ENCODE measurements at places on chromosomes 1 and 21. TPM values are rescaled to one million over a fixed set of nuclear protein-coding genes. Genes with fewer than 3 reads are reported as not detected.

Gene OR2L5
- total RNA-seq: not detected

Gene PRAMEF11
- not detected for total RNA-seq

DNA sequence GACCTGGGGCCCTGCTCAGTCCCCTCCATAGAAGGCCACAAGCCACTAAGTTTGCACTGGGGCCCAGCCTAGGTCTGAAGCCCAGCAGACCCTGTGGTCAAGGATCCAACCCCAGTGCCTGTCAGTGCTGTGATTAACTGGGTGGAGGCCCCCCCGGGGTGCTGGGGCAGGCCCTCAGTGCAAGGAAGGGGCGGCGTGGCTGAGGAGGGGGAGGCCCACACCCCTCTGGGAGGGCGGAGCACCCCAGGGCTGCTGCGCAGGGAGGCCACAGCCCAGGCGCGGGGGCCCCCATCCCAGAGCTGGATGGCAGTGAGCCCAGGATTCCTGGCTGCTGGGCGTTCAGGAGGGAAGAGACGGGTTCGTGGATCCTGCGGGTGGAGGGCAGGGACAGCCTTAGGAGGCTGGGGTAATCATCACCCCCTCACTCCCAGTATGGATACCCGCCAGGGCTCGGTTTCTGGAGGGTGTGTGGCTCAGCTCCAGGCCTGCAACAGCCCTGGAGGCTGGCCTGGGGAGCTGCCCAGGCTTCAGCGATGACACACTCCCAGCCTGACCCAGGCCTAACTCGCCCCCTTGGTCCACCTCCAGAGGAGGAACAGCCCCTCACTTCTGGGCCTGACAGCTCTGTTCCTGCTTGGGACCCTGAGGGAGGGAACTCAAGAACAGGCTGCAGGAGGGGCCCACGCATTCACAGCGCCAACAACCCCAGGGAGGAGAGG, 890 bp downstream of the GJC2 start:
- DNase-seq: peak; percentile 96
- no peaks in the 10 kb centered on the region for H3K36me3 ChIP-seq
- H3K27ac ChIP-seq: peak overlapping the region; percentile 71
- H3K27me3 ChIP-seq: no peaks in the 10 kb centered on the region

Gene MAEL
- not detected for total RNA-seq

GRCh38 chr1:116426401-116426800, 53.4 kb downstream of the ATP1A1 start:
- H3K36me3 ChIP-seq: no peaks in the 10 kb centered on the region
- DNase-seq: no peak
- H3K27me3 ChIP-seq: no peaks in the 10 kb centered on the region
- no peaks in the 10 kb centered on the region for H3K4me1 ChIP-seq

Gene LRRC53
- not detected for total RNA-seq

- DNase-seq: no peak
- no peaks in the 10 kb centered on the region for H3K4me1 ChIP-seq
- no peak overlapping the region for H3K27ac ChIP-seq
- H3K4me3 ChIP-seq: no peak overlapping the region
- H3K36me3 ChIP-seq: no peaks in the 10 kb centered on the region
- H3K27me3 ChIP-seq: no peaks in the 10 kb centered on the region
Observed at GRCh38 chr21:29697555-29698193, 242.1 kb downstream of the GRIK1 start.

Gene ARHGAP30
- total RNA-seq: 49.5 TPM

GRCh38 chr1:106768077-106768476, 288.4 kb upstream of the PRMT6 start:
- H3K4me1 ChIP-seq: no peaks in the 10 kb centered on the region
- no peak overlapping the region for H3K27ac ChIP-seq
- DNase-seq: no peak
- no peaks in the 10 kb centered on the region for H3K27me3 ChIP-seq
- no peaks in the 10 kb centered on the region for H3K36me3 ChIP-seq

DNA sequence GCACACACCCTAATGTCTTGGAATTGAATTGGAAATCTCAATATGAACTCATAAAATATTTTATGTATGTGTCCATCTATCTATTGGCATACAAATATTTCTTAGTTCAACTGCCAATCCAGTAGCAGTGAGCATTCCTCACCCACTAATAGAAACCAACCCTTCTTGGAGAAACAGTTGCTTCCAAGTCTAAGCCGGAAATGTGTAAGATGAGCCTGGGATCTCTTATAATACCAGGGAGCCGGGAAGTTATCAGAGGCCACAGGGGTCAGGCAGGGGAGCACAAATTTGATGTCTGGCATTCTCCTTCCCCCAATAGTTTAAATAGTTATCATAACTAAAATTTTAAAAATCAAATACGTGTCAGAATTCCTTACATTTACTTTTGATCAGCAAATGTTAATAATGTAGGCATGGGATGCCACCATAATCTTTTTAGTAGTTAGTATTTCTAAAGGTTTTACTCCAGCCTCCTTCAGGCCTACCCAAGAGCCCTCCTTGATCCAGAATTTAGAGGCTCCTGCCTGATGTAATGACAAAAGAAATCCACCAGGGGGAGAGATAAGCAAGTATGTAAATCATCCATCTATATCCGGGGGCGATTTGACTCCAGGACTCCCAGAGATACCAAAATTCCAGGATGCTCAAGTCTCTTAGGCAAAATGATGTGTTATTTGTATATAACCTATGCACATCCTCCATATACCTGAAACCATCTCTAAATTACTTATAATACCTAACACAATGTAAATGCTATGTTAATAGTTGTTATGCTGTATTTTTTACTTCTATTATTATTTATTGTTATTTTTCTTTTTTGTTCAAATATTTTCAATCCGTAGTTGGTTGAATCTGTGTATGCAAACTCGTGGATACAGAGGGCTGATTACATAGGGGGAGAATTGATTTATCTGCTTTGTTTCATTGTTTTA, 218.7 kb upstream of the COA6 start:
- H3K36me3 ChIP-seq: no peaks in the 10 kb centered on the region
- no peak overlapping the region for H3K27ac ChIP-seq
- DNase-seq: no peak
- H3K4me1 ChIP-seq: no peaks in the 10 kb centered on the region

Gene ITLN2
- 13.8 TPM for total RNA-seq

GRCh38 chr1:167263819-167264464, 43.3 kb downstream of the POU2F1 start:
- no peak overlapping the region for H3K4me3 ChIP-seq
- no peak overlapping the region for H3K27ac ChIP-seq
- no peak for DNase-seq
- no peaks in the 10 kb centered on the region for H3K27me3 ChIP-seq
- no peaks in the 10 kb centered on the region for H3K4me1 ChIP-seq
- no peaks in the 10 kb centered on the region for H3K36me3 ChIP-seq

DNA sequence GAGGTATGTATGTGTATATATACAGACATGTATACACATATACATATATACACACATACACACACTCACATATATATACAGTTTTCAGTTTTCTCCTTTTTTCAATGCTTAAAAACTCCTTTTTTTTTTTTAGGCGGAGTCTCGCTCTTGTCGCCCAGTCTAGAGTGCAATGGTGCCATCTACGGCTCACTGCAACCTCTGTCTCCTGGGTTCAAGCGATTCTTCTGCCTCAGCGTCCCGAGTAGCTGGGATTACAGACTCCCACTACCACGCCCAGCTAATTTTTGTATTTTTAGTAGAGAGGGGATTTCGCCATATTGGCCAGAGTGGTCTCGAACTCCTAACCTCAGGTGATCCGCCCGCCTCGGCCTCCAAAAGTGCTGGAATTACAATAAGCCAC, 27.0 kb downstream of the STYXL2 start:
- no peak overlapping the region for H3K27ac ChIP-seq
- no peaks in the 10 kb centered on the region for H3K36me3 ChIP-seq
- no peaks in the 10 kb centered on the region for H3K4me1 ChIP-seq
- peaks cover 2% of the 10 kb centered on the region for H3K27me3 ChIP-seq
- H3K4me3 ChIP-seq: no peak overlapping the region

Gene CELA2B
- 0.63 TPM for total RNA-seq

DNA sequence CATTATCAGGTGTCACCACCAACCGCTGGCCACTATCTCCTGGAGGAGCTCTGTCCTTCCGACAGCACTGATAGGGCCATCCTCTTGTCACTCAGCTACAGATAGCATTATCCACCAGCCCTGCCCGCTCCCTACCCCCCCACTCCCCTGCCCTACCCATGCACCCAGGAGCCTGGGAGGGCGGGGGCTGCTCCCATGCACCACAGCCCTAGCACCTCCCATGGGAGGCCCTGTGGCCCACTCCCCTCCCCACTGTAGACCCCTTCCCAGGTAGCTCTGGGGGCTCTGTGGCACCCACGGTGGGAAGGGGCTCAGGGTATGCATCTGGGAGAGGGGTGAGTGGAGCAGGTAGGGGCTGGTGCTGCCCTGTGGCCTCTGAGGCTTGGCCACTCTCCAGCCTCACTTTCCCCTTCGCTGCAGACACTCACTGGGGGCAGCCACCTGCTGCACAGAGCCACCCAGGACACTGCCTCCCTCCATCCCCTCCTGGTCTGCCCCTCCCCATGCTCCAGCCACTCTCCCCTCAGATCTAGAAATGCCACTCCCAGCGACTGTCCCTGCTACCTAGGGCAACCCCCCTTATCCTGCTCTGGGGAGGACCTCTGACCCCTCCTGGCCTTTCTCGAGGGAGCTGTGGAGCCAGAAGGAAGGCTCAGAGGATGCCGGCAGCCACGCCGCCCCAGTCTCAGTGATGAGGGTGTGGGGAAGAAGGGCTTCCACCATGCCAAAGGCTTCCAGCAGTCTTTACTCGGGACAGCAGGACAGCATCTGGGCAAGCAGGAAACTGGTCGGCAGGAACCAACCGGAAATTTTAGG, 58.5 kb downstream of the WNT9A start:
- H3K27me3 ChIP-seq: no peaks in the 10 kb centered on the region
- H3K4me1 ChIP-seq: peaks cover 12% of the 10 kb centered on the region
- H3K27ac ChIP-seq: no peak overlapping the region
- DNase-seq: peak; percentile 50
- H3K4me3 ChIP-seq: no peak overlapping the region

- H3K4me1 ChIP-seq: no peaks in the 10 kb centered on the region
- no peak overlapping the region for H3K4me3 ChIP-seq
- DNase-seq: no peak
- no peaks in the 10 kb centered on the region for H3K27me3 ChIP-seq
- H3K27ac ChIP-seq: no peak overlapping the region
Observed at GRCh38 chr1:155759966-155760630, 71.2 kb downstream of the DAP3 start.

DNA sequence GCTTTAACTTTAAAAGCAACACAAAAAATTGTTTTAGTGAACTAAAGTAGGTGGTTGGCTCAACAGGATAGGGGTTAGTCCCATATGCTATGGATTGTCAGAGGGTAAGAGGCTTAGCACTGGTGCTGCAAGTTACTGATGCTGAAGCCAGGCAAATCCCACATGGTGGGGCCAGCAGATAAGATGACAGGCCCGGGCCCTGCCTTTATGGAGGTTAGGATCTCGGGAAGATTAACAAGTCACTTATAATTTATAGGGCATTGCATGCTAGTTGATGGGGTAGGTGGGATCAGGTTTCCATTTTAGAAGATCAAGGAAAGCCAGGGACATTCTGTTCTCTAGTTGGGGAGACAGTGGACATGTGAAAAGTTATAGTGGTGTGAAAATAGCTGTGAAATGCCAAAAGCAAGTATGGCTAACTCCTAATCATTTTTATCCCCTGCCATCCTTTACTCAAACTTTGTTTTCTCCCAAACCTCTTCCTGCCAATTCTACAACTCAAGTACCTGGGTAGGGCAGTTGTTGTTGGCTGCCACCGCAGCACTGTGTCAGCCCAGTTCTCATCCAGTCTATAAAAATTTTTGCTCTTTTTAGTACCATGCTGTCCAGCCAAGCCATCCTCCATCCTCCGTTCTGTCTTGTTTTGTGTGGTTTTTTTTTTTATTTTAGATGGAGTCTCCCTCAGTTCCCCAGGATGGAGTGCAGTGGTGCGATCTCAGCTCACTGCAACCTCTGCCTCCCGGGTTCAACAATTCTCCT, 10.3 kb downstream of the CHAF1B start:
- H3K27me3 ChIP-seq: no peaks in the 10 kb centered on the region
- DNase-seq: no peak
- peaks cover 1% of the 10 kb centered on the region for H3K36me3 ChIP-seq
- no peaks in the 10 kb centered on the region for H3K4me1 ChIP-seq
- no peak overlapping the region for H3K4me3 ChIP-seq
- H3K27ac ChIP-seq: no peak overlapping the region

DNA sequence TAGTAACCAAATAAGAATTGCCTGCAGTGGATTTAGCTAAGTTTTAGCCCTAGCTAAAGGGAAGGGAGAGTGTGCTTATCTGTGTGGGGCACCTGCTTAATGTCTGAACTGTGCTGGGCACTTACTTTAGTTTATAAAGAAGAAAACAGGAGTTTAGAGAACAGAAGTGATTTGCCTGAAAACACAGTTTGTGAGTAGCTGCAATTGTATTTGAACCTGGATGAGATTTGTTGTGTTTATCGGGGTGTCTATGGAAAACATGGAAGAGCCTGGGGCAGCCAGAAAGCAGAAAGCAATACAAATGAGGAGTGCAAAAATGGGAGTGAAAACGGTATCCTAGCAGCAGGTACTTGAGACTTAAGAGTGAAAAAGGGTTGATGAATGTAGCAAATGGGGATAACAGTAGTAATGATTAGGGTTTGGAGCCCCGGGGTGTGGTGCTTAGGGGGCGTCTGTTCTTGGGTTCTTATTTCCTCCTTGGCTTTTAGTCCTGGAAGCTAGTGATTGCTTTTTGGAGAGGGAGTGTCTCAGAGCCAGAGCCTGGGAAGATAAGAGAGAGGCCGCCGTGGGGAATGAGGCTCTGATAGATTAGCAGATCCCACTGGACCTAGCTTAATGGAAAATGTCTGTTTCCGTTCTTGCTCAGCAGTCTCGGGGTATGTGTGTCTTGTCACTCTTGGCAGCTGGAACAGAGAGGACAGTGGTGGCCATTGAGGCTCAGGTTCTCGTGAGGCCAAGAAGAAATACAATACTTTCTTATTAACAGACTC, 5.6 kb downstream of the PRCC start:
- H3K4me3 ChIP-seq: no peak overlapping the region
- DNase-seq: peak; percentile 40
- H3K27ac ChIP-seq: no peak overlapping the region
- peaks cover 12% of the 10 kb centered on the region for H3K36me3 ChIP-seq

DNA sequence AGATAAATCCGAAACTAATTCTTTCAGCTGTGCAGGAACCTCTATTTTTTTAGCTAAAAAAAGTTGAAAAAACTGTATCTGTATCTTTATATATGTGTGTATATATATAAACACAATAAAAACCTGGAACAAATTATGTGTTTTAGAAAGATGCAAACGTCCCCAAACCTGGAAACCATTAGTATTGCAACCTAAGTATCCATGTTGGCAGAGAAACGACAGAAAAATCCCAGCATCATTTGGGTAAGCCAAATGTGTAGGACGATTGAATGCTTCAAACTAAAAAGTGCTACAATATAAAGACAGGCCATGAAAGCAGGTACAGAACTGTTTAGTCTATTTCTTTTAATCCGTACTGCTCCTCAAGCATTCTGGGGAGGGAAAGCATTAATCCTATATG, 87.9 kb downstream of the AHCTF1 start:
- no peak for DNase-seq
- H3K4me1 ChIP-seq: no peaks in the 10 kb centered on the region
- H3K36me3 ChIP-seq: peaks cover 24% of the 10 kb centered on the region
- H3K27me3 ChIP-seq: no peaks in the 10 kb centered on the region
- no peak overlapping the region for H3K4me3 ChIP-seq

Gene IRF6
- 29.2 TPM for total RNA-seq

GRCh38 chr1:211714154-211714553, 38.7 kb upstream of the NEK2 start:
- DNase-seq: no peak
- no peaks in the 10 kb centered on the region for H3K36me3 ChIP-seq
- no peak overlapping the region for H3K27ac ChIP-seq
- H3K4me1 ChIP-seq: no peaks in the 10 kb centered on the region

GRCh38 chr1:15345705-15346345, 63.9 kb upstream of the EFHD2 start:
- H3K27me3 ChIP-seq: no peaks in the 10 kb centered on the region
- H3K36me3 ChIP-seq: no peaks in the 10 kb centered on the region
- H3K4me3 ChIP-seq: no peak overlapping the region
- H3K4me1 ChIP-seq: no peaks in the 10 kb centered on the region
- H3K27ac ChIP-seq: no peak overlapping the region
